ENCODE measurements at places on chromosomes 3 and 15.

DNA sequence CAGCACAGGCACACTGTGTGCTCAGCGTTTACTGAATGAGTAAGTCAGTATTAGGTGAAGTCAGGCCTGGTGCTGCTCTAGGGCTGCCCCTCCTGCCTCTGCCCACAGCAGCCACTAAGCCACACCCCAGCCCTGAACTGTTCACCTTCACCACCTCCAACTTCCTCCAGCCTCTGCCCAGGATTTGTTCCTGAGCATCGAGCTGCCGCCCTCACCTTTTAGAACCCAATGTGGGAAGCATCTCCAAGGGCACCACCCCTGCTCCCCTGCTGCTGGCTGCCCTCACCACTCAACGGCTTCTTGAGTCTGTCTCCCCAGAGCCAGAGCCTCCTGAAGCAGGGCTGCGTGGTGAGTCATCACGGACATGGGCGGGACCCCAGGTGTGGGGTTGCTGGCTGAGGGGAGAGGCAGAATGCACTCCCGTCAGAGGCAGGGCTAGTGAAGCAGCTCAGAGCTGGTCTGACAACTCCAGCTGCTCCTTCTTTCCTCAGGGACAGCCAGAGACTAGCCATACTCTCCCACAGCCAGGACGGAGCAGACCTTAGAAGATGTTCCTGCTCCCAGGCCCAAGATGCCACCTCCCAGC lies 5.8 kb downstream of the HYAL2 start:
- DNase-seq: no peak

GRCh38 chr3:188584162-188584529 lies 430.2 kb downstream of the LPP start:
- no peak for DNase-seq

DNA sequence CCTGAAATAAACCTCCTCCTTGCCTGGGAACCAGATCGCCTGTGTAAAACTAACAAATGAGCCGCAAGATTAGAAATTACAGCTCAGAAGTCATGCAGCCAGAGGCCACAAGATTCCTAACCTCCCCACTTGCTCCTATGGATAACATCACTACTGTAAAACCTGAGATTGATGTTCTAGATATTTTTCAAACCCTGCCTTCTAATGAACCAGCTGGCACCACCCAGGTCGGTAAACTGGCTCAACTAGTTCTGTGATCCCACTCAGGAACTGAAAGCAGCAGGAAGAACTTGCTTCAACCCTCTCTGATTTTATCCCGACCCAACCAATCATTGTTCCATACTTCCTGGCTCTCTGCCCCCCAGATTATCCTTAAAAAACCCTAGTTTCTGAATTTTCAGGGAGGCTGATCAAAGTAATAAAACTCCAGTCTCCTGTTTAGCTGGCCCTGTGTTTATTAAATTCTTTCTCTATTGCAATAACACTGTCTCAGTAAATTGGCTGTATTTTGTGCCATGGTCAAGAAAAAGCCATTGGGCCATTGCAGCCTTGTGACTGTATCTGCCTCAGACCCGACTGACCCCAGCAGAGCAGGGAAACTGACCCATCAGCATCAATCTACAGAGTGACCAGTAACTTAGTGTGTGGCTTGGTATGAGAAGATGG lies 98.9 kb downstream of the RPLP1 start:
- DNase-seq: no peak

DNA sequence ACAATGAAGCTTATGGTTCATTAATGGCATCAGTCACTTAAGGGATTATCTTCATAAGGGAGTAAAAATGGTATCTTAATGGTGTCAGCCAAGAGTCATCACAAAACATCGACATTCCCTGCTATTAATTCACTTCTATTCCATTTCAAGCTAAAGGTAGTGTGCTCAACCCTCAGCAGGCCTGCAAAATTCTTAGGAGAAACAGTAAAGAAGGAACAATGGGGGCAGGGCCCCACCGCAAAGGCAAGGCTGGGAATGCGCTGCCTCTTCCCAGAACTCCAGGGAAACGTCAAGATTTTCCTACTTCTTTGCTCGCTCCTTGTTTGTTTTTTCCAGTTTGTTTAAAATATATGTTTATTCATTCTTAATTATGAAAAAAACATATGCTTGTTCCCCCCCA lies 187.3 kb upstream of the TSC22D2 start:
- no peak for DNase-seq

- DNase-seq: no peak
Measured at GRCh38 chr15:58139276-58139988, 1.3 kb downstream of the AQP9 start.

DNA sequence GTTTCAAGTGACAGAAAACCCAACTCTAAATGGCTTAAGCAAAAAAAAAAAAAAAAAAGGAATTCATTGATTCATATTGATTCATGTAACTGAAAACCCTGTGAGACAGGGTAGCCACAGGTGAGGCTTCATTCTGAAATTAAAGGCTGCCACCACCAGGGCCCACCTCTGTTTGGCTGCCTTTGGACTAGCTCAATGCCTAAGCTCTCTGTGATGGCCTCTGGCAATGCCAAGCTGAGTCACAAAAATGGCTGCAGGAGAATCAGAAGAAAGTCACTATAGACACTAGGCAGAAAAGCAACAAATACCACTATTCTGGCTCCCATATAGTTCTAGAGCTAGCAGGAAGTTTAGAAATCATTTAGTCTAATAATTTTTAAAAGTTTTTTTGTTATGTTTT lies 38.2 kb upstream of the GYG1 start:
- no peak for DNase-seq

GRCh38 chr15:40879609-40880008 lies 5.6 kb upstream of the RHOV start:
- DNase-seq: no peak

DNA sequence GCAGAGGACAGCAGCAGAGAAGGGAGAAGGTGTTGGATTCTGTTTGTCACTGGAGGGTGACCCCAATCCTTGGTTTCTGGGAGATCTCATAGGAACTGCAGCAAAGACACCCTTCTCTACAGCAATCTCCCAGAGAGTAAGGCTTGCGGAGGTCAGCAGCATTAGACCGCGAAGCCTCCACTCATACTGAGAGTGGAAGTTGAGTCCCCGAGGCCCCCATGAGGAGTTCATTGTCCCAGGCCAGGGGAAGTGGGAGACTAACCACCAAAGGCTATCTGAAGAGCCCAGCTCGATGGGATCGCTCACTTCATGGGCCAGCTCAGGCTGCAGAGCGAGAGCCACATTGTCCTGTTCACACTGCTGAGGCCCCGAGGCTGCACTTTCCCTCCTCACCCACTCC lies 44.6 kb downstream of the GLDN start:
- no peak for DNase-seq

GRCh38 chr3:6719999-6720398 lies 140.9 kb upstream of the GRM7 start:
- DNase-seq: no peak

DNA sequence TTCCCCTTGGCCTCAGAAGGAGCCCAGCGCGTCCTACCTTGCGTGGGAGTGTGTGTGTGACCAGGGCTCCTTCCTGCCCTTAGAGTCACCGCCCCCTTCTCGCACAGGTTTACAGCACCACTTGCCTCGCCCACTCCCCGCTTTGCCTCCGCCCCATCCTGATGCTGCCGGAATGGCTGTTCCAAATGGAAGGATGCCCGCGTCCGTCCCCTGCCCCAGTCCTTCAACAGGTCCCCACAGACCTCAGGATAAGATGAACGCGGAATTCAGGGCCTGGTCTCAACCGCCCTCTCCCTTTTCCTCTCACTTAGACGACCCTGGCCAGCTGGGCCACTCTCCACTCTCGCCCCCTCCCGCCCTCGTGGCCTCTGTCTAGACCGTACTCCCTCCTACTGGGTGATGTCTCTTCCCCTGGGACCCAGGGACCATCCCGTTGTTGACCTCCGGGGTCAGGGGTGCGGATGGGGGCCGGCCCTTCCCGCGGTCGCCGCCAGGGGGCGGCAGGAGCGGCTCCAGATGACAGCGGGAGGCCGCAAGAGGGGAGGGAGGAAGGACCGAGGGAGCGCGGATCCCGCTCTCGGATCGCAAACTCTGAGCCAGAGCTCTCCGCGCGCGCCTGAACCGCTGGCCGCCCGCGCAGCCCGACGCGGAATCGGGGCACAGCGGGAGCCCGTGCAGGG lies at the start of gene THSD4:
THSD4 (plus strand) TSS at position 585 of the 680 bp plus-strand sequence.
- no peak for DNase-seq

DNA sequence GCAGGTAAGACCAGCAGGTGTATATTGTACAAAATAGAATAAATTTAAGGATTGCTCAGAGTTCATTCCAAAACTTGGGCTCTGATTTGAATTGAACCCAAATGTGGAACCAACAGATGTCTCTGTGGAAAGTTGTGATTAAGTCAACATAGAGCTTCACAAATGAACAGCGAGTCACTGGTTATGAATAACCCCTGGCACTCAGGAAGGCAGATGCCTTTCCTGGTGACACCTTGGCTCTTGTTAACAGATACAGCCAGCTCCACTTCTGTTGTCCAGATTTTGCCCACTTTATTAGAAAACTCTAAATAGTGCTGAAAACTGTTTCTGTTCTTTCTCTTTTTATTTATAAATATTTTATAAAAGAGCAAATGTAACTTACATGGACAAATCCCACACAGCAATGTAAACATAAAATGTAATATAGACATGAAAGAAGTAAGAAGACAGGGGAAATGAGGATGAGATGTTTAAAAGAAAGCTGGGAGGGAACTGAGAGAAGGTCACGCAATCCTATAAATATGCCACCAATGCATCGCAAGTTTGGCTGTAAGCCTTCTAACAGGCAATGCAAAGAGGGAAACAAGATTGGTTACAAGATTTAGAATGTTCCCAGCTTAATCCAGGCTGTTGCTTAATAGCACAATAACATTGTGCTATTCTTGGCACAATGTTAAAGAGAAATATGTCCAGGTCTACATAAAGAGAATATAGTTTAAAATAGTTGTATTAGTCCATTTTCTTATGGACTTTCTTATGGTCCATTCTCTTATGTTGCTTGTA lies 495.5 kb downstream of the TAFA4 start:
- no peak for DNase-seq

DNA sequence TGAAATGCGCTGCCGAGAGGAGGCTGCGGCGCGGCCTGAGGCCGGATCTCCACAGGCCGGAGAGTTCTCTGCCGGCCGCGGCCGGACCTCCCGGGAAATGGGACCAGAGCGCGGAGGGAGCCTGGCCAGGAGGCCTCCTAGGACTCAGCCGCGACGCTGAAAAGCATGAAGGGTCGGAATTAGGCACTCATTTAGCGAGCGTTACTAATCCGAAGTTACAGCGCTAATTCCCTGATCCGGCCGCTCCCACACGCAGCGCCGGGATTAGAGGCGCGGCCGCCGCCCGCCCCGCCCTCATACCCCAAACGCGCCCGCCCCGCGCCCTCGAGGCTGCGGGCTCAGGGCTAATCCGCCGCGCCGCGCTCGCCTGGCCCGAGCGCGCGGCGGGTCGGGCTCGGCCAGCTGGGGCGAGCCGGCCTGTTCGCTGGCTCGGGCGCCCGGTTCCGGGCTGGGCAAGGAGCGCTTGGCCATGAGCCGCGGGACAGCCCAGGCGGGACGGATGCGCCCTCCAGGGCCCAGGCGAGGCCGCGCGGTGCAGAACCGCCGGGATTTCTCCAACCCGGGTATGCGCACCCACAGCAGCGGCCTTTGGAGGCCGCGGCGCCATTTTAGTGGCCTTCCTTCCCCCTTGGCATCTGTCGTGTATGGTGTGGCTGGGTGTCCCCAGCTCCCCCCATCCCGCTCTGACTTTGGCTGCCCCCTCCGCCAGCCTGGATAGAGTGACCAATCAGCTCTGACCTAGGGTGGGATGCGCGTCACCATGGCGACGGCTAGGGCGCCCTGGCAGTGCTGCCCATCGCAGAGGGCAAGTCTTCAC lies 36.8 kb upstream of the POLG start:
- DNase-seq: no peak

GRCh38 chr3:72974956-72975355 lies 21.7 kb upstream of the PPP4R2 start:
- no peak for DNase-seq

- DNase-seq: no peak
Measured at GRCh38 chr3:177055605-177056571, 141.4 kb downstream of the TBL1XR1 start.

- no peak for DNase-seq
Measured at GRCh38 chr3:50124052-50124799, 30.9 kb upstream of the SEMA3F start.

- no peak for DNase-seq
Measured at GRCh38 chr3:24184528-24185176, 239.6 kb downstream of the NR1D2 start.

- DNase-seq: no peak
Measured at GRCh38 chr3:37450561-37450960, 276.2 kb upstream of the LRRFIP2 start.

DNA sequence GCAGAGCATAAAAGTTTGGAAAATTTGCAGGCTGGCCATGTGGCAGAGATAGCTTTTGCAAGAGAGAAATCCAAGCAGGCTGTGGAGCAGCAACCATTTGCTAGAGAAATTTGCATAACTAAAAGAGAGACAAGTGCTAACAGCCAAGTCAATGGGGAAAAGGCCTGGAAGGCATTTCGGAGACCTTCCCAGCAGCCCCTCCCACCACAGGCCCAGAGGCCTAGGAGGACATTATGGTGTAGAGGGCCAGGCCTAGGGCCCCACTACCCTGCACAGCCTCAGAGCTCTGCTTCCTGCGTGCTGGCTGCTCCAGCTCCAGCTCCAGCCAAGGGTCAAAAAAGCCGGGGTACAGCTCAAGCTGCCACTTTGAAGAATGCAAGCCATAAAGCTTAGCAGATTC lies 82.7 kb downstream of the MYO5A start:
- no peak for DNase-seq

- no peak for DNase-seq
Measured at GRCh38 chr3:36647423-36647853, 116.9 kb downstream of the DCLK3 start.

DNA sequence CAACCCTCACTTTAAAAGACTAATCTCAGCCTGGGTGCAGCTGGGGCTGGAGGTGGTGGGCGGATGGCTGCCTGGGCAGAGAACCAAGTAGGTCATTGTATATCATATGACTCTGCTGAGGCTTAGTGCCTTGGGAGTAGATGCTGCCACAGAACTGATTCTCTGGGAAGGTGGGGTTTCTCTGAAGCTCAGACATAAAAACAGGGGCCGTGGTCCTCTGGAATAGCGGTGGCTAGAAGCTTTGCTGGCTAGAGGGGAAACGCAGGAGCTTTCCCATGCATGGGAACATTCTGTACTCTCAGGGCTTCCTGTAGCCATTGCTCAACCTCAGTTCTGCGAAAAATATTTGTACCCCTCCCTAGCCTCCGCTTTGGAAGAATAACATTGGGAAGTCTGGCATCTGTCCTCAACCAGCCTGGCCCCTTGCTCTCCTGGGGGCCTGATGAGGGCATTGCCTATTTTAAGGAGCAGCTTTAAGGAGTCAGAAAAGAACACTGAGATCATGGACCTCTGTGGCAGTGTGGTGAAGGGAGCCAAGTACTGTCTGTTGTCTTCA lies 14.7 kb downstream of the TIMP4 start:
- no peak for DNase-seq

GRCh38 chr3:29515451-29515850 lies 234.6 kb downstream of the RBMS3 start:
- DNase-seq: no peak
